ENCODE measurements at places on chromosomes 6 and 20. TPM values are rescaled to one million over a fixed set of nuclear protein-coding genes. Genes with fewer than 3 reads are reported as not detected.

The TTK gene
- total RNA-seq: 0.68 TPM

The KPNA5 gene
- 41.7 TPM for total RNA-seq

The PKHD1 gene
- total RNA-seq: not detected

The SAMD10 gene
- 12.7 TPM for total RNA-seq

Data from B cell (primary cell).